Neural crest cell (in vitro differentiated cells): ENCODE measurements at places on chromosomes 13 and 19.

DNA sequence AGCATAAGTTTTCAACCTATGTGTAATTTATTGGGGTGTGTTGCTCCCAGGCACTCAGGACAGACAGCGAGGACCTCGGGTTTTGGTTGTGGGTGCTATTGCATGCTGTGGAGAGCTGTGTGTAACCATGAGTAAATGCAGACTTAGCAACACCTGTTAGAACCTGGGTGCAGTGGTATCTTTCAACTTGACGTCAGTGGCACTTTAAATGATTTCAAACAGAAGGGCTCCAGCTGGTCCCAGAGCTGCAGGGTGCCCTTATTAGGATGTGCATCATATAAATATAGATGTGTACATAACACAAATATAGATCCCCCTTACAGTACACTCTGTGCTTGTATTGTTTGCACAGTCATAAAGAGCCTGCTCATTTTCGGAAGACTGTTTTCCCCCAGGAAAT lies 228.3 kb upstream of the IRS2 start:
- no peak for DNase-seq

- no peak for DNase-seq
Observed at GRCh38 chr13:33554919-33555791, 262.8 kb upstream of the RFC3 start.

DNA sequence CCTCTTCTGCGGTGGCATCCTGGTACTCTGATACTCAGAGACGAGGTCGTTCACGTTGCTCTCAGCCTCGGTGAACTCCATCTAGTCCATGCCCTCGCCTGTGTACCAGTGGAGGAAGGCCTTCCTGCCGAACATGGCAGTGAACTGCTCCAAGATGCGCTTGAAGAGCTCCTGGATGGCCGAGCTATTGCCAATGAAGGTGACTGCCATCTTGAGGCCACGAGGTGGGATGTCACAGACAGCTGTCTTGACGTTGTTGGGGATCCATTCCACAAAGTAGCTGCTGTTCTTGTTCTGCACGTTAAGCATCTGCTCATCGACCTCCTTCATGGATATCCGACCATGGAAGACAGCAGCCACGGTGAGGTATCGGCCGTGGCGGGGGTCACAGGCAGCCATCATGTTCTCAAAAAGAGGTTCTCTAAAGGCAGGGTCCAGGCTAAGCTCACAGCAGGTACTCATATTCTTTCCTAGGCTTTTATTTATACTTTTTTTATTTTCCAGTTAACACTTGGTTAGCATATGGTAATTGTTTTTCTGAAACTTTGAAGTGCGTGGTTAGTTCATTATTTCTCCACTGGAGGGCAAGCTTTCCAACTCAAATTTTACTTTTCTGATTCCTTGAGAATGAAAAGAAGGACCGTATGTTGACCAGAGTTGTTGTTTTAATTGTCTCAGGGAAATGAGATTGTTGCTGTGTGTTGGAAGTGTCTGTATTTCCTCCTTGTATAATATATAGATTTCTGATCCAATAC lies 72.4 kb upstream of the RGCC start:
- no peak for DNase-seq

GRCh38 chr19:33404506-33405253 lies 31.2 kb downstream of the CEBPG start:
- no peak for DNase-seq

DNA sequence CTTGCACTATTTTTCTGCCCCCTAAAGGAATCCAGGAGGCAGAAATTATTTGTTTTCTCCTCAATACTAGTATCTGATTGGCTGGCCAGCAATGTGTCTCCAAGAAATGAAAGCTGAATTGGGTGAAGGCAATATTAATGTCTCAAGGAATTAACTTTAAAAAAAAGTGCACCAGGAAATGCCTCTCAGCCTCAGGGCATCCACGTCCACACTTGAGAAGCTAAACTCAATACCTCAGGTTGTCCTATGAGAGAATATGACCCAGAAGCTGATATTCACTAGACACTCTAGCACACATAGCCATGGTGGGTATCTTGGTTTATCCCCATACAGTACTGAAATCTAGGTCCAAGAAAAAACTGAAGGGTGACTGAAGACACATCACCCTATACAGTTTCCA lies 2.1 kb downstream of the ZNF91 start:
- DNase-seq = no peak

- DNase-seq = no peak
Observed at GRCh38 chr19:13573056-13573667, 66.9 kb upstream of the CACNA1A start.

DNA sequence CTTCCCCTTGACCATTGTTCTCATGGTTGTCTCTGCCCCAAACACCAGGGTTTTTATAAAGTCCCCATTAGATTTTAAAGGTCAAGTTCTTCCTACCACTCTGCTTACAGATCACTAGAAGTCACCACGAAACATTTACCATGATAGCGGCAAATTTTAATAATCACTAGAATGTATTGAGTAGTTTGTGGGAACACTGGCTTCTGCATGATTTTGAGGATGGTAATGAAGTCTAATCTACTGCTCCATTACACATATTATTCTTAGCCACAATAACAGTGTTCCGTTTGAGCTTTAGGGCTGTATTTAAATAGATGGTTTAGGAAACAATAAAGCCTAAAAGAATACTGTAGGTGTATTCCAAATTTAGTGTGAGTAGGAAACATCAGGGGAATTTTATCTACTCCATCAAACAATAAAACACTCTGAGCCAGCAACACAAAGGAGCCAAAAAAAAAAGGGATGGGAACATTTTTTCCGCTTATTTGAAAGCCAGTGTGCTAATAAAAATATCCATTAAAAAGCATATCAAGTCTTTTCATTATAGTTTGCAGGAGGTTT lies 49.7 kb downstream of the KLF12 start:
- DNase-seq = no peak

DNA sequence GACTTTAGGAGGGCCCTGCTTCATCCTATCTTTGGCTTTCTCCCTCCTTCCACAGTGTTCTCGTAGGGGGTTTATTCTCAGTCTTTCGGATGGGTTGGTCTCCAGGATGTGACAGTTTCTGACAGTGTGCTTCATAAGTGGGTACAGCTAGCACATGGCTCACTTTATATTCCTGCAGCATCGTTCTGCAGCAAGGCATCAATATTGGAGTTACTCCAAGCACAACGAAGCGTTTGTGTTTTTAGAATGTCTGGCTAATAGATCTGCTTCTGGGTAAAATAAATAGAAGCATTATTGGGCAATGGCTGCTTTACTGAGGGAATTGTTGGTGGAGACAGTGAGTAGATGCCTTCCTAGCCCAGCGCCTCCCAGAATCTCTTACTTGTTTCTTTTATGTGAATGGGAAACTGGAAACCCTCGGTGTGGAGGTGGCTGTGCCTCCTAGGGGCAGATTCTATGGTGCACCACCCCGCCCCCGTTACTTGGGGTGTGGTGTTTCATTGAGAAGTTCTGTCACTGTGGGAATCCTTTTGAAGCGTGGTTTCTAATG lies 2.0 kb downstream of the FARP1 start:
- DNase-seq = peak; percentile 31

DNA sequence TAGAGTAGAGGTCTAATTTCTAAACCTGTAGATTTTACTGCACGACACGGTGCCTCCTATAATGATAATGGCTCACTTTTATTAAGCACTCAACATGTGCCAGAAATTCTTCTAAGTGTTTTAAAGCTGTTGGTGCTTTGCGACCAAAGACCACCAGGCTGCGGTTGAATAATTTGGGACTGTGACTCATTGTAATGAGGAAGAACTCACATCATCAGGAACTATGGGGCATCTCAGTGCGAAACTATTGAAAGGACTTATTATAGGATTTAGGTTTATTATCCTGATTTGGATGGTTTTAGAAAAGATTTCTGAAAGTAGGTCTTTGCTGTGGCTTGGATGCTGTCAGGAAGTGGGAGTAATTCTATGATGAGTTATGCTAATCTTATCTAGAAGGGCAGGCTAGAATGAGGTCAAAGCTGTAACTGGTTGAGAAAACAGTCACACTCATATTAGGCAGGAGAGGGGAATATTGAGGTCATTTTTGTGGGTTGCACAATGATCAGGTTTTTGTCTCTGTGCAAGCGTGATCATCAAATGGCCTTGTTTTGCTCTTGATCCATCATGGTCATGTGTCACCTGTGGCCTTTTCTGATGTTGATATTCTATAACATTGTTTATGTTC lies 266.8 kb downstream of the PCDH20 start:
- no peak for DNase-seq

DNA sequence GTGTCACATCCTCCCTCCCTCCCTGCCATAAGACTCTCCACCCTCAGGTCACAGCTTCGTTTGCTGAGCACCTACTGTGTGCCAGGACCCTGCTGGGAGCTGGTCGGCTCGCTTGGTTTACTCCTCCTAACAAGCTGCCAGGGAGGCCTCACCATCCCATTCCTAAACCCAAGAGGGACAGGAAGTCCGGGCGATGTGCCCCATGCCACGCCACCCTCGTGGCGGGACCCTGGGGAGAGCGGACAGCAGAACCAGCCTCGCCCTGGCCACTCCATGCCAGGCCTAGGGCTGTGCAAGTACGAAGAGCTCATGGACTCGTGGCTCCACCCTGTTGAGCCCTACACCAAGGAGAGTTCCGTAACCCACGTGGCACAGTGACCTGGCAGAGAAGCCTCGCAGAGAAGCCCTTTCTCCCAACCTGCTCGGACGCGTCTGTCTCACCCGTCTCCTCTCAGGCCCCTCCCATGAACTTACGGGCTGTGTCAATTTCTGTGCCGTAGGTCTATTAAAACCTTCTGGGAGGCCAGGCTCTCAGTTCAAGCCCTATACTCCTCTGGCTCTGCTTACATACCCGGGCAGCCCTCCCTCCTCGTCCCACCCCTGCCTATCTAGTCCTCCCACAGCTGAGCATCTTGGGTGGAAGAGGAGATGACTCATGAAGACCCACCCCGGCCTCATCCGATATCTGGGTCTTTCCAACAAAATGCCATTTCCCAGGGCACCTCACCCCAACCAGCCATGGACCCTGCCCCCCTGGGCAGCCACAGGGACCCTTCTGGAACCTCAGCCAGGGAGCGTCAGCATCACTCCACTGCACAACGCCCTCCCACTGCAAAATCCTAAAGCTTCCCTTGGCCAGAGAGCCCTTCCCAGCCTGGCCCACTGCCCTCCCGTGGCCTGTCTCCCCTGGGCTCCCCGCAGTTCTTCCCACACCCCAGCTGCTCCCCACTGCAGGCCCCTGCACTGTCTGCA lies 2.6 kb downstream of the UBXN6 start:
- DNase-seq = no peak

DNA sequence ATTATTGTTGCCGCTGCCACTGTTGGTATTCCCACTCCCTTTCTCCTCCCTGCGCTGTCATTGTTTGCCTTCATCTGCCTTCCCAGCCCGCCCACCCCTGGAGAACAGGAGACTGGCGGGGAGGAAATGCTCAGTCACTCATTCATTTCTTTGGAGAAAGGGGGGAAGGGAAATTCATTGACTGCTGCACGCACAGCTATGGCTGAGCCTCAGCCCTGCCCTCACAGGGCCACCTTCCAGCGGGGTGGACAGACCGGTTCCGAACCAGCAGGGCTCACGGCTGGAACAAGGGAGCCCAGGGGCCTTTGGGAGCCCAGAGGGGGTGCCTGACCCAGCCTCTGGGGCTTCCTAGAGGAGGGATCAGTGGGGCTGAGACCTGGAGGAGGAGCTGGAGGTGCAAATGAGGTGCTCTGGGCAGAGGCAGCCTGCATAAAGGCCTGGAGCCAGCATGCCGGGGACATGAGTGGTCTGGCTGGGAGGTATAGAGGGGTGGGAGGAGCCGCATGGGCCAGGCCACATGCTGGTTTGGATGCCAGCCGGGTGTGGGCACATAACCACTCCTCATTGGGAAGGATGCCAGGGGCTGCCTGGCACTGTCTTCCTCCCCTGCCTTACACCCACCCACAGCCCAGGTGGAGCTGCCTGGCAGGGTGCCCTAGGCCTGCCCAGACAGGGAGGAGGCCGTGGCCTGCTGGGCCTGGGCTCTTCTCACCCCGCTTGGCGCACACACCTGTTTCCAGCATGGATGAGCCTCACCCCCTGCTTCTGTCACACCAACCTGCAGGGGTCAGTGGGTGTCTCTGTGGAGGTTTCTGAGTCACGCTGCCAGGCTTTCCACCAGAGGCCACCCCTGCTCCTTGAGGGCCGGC lies 26.8 kb downstream of the PPP5C start:
- DNase-seq = no peak

GRCh38 chr13:27311518-27312210 lies 41.0 kb downstream of the RASL11A start:
- DNase-seq = no peak

GRCh38 chr13:77316430-77316829 lies 10.5 kb downstream of the MYCBP2 start:
- no peak for DNase-seq

DNA sequence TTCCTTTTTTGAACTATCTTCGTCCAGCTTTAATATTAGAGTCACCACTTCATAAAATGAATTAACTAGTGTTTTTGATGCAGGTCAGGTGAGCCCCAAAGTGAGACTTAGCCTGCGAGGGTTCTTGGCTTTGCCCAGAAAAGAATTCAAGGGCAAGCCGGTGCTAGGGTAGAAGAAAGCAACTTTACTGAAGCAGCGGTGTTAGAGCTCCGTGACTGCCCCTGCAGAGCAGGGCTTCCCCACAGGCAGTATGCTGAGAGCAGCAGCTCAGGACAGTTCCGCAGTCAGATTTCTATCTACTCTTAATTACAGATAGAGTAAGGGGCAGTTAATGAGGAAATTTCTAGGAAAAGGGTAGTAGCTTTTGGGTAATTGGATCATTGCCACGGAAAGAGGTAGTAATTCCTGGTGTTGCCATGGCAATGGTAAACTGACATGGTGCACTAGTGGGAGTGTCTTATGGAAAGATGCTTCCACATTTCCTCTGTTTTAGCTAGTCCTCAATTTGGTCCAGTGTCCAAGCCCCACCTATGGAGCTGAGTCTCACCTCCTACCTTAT lies 432.2 kb upstream of the ZNF507 start:
- DNase-seq = no peak

DNA sequence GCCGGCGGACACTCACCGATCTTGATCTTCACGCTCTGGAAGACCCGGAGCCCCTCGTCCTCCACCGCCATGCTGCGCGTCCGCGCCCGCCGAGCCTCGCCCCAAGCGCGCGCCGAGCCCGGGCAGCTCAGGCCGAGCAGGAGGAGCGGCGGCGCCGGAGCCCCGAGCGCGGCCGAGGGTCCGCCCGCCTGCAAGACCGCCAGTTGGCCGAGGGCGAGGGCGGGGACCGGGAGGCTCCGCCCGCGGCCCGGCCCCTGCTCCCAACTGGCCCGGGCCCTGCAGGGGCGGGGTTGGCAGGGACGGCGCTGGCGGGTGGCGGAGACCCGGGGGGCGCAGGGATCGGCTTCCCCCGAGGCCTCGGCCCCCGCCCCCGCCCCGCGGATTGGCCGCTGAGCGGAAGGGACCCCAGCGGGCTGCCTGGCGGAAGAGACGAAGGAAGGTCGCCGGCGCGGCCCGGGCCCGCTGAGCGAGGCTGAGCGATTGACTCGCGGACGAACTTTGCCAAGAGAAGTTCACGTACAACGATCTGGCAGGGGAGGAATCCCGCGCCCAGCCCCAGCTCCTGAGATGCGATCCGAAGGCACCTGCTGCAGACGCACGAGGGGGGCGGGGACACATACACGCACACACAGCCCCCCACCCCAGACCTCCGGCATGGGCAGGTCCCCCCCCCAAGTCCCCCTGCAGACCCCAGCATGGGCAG lies at the start of gene RASA3:
Gene RASA3, minus strand, starts transcription at position 205 of the 703 bp plus-strand sequence. Its CDS starts 134 bp downstream, at position 71.
- DNase-seq = peak; percentile 70

GRCh38 chr13:73722120-73722519 lies 412.1 kb downstream of the KLF12 start:
- no peak for DNase-seq
